ENCODE measurements at places on chromosomes 5 and 9. TPM values are rescaled to one million over a fixed set of nuclear protein-coding genes. Genes with fewer than 3 reads are reported as not detected.

GRCh38 chr5:103126557-103126956 lies 6.5 kb downstream of the PPIP5K2 start:
- no peak for DNase-seq

DNA sequence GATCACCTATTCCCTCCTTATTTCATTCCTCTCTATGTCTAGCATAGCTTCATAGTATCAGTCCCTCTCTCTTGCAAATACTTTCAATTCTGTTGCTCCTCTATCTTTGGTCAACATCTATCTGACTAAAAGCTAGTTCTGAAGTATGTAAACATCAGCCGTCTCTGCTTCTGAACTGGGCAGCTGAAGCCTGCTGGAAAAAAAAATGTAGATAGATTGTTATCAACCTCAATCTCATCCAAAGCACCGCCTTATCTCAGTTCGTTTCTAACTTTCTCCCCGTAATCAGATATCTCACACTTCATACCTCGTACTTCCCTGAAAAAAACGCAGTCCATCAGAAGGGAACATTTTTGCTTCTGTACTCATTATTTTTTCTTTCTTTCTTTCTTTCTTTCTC lies 4.5 kb upstream of the SEMA6A start:
- DNase-seq: no peak

DNA sequence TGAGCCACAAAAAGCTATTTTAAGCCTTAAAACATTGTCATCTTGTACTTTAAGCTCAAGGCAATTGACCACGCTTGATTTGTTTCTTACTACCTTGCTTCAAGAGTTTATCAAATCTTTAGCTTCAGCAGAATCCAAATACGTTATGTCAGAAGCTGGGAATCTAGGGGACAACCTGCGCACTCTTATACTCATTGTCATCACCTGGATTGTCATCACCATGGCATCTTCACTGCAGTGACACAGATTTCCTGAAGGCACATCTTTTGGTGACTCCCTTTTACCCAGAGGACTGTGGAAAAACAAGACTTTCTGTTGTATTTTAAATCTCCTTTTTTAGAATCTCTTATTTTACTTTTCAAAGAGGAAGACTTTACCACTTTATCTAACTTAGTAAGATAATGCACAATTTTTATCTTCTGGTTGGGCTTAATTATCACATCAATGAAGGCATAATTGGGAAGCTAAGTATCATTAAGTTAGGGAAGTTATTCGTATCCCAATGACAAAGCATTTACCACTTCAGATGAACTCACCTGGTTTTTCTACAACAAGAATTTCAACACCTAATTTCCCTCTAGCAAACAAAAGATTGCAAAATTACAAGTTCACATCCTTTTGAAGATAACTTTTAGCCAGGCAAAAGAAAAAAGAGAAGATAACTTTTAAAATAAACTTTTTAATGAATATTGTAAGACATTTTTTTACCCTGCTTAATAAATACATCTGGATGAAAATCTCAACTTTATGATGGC lies 162.0 kb downstream of the DOCK2 start:
- no peak for DNase-seq

- peak; percentile 83 for DNase-seq
Observed at GRCh38 chr9:130857864-130858738, 23.0 kb downstream of the ABL1 start.

The OTP gene
- total RNA-seq: not detected

- DNase-seq: no peak
Observed at GRCh38 chr5:29642601-29643000, 1550.9 kb upstream of the CDH6 start.

Measured in kidney epithelial cell (primary cell).